ENCODE measurements at places on chromosomes 16 and 17. TPM values are rescaled to one million over a fixed set of nuclear protein-coding genes. Genes with fewer than 3 reads are reported as not detected.

Gene TERB1
- not detected for total RNA-seq

Gene KCNH4
- total RNA-seq, result 0.82 TPM

Gene CYBA
- 23.3 TPM for total RNA-seq

Gene PLD6
- 6.8 TPM for total RNA-seq

Gene WSCD1
- total RNA-seq, result 46.8 TPM

Gene LRRC36
- total RNA-seq, result 9.5 TPM

Gene GPRC5B
- total RNA-seq, result 37.1 TPM

Gene LGALS9C
- total RNA-seq, result not detected

Gene PNMT
- total RNA-seq, result 1.5 TPM

Gene CLDN9
- not detected for total RNA-seq

Gene ARL17A
- 37.7 TPM for total RNA-seq

Data from cerebellum (tissue), 4 donors.